Activated CD4-positive, alpha-beta T cell treated with anti-CD3 and anti-CD28 coated beads, Interleukin-2, Interleukin-6, amounts not matched to agents 100 ng/mL and 50 ng/mL, durations not matched to agents 16 hours and 8 hours (primary cell): ENCODE measurements at places on chromosomes 1 and 21.

GRCh38 chr1:176994931-176995596 lies 169.4 kb downstream of the ASTN1 start:
- no peak for DNase-seq

DNA sequence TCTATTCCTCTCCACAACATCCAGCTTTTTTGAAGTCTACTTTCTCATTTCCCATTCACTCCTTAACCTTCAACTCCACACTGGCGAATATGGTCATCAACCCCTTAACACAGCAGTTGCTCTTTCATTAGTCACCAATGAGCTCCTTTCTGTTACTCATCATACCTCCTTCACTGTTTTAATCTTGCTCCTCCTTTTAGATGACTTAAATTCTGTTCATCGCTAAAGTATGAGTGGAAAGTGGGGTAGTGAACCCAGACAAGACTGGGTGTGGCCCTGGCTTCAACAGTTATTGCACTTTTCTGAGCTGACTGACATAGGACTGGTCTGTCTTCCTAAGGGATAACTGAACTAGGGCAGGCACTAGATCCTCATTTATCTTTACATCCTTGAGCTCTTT lies 51.3 kb downstream of the AKT3 start:
- DNase-seq, result no peak

GRCh38 chr1:112386731-112387346 lies 9.2 kb upstream of the CTTNBP2NL start:
- DNase-seq, result no peak

DNA sequence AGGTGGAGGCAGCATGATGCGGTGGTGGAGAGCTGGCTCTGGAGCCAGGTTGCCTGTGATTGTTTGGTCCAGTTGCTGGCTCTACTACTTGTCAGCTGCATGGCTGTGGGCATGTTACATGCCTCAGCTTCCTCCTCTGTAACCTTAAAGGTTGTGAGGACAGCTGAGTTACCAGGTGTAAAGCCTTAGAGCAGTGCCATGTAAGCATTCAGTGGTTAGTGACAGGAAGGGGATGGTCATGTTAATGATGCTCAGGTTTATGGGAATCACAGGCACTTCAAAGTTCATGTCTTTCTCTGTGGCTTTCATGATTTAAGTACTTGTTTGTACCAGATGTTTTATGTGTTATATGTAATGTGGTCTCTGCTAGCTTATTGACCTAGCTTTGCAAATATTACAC lies 32.6 kb downstream of the PTGFRN start:
- no peak for DNase-seq

GRCh38 chr1:68293609-68294366 lies 61.5 kb upstream of the WLS start:
- no peak for DNase-seq
